Stimulated activated CD4-positive, alpha-beta T cell treated with anti-CD3 and anti-CD28 coated beads, Interleukin-2, amount 100 ng/mL, for 4 hours (primary cell): ENCODE measurements at places on chromosomes 2 and 18.
A peak's percentile ranks its signal among the peaks of the same experiment; 100 is the strongest.

- no peak for DNase-seq
Observed at GRCh38 chr2:237118025-237118424, 32.3 kb downstream of the COPS8 start.

GRCh38 chr2:10481666-10482157 is 33.6 kb upstream of the ODC1 start:
- no peak for DNase-seq

GRCh38 chr2:44166096-44166495 is 2.6 kb upstream of the PPM1B start:
- DNase-seq = no peak

DNA sequence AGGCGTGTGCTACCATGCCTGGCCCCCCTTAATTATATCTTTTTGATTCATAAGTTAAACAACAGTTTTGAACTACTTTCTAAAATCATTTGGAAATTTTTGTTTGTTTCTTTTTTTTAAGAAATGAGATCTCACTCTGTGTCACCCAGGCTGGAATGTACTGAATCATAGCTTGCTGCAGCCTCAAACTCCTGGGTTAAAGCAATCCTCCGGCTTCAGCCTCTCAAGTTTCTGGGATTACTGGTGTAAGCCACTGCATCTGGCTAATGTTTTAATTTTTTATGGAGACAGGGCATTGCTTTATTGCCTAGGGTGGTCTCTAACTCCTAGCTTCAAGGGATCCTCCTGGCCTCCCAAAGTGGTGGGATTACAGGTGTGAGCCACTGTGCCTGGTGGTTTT is 71.5 kb downstream of the BABAM2 start:
- DNase-seq = no peak

GRCh38 chr2:96538487-96539214 is 2.1 kb downstream of the ARID5A start:
- peak; percentile 79 for DNase-seq

GRCh38 chr2:203535078-203535783 is at the start of gene RAPH1:
TSS of gene RAPH1 (minus strand) at chr2:203535301. CDS start at chr2:203495353, 39,948 bp downstream.
- peak; percentile 55 for DNase-seq

DNA sequence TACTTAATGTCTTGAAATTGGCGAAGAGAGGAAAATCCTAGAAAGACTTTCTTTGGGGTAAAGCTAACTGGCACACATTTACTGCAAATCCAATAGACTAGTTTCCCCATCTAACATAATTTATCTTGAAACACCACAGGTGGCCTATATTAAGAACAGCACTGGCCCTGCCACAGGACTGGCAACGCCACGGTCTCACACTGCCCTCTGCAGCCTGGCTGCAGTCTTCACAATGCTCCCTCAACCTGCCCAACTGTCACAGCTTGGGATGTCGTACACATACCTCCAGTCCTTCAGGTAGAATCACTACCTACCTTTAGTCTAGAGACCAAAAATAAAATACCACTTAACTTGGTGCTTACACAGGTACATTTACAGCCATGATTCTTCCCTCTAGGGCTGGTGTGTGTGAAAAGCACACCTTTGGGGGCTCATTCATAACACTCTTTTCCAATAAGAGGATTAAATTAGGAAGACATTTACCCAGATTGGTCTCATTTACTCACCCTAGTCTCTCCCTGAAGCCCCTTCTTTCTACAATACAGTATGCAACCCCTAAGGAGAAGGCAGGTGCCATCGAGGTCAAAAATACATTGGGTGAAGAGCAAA is 222.2 kb downstream of the C1D start:
- no peak for DNase-seq

DNA sequence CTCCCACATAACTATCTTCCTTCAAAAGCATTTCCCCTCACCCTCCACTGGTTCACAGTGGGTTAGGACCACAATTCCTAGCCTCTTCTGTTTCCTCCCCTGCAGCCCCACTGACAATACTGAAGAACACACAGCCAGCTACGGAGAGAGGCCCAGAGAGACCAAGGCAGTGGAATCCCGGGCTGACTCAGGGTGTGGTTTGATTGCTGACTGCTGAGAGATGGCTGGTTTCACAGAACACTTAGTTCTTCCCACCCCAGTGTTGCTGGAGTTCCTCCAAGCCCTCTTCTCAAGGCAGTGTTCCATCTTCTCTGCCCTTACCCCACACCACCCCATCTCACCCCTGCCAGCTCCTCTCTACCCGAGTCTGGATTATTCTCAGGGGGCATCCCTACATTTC is 43.3 kb upstream of the ZFP36L2 start:
- DNase-seq = no peak

- no peak for DNase-seq
Observed at GRCh38 chr2:15311201-15311907, 249.8 kb downstream of the NBAS start.

DNA sequence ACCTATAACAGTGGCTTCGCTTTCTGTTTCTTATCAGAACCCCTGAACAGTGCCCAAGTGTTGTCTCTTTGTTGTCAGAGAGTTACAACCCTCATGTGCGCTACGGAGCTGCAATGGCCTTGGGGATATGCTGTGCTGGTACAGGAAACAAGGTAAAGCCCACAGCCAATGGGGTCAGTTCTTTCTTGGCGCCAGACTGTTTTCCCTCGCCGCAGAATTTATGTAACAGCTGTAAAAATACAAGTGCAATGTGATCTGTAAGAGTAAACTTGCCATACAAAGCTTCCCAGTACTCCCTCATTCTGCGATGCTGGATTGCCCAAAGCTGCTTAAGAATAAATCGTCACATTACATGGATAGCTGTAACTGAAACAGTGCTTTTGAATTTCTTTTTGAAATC is 13.9 kb upstream of the HTR2B start:
- DNase-seq = no peak

GRCh38 chr18:33034212-33034611 is 261.4 kb upstream of the KLHL14 start:
- DNase-seq = no peak

- DNase-seq = no peak
Observed at GRCh38 chr2:1446301-1446700, 33.0 kb downstream of the TPO start.

- no peak for DNase-seq
Observed at GRCh38 chr2:215583881-215584280, 148.0 kb upstream of the FN1 start.
